ENCODE measurements at places on chromosomes 2 and 18. TPM values are rescaled to one million over a fixed set of nuclear protein-coding genes. Genes with fewer than 3 reads are reported as not detected.
A peak's percentile ranks its signal among the peaks of the same experiment; 100 is the strongest.

DNA sequence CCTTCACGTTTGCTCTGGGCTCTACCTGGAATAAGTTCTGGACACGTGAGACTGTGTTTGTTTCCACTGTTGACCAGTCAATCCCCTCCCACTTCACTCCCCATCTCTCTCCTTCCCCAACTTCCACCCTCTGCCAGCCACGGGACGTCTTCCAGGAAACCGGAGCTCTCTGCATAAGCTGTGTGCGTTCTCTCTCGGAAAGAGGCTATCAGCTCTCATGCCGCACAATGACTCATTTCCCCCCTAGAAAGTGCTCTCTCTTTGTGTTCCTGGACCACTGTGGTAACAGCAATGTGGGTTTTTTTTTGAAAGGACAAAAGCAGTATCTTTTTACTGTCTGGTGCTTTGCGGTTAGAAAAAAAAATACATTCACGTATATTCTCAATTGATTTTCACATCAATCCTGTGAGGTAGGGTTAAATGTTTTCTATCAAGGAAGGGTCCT, 10.2 kb downstream of the PROKR1 start:
- H3K4me1 ChIP-seq = no peaks in the 10 kb centered on the region
- no peaks in the 10 kb centered on the region for H3K36me3 ChIP-seq
- H3K27ac ChIP-seq = no peak overlapping the region
- no peak for DNase-seq
- no peak overlapping the region for H3K4me3 ChIP-seq

GRCh38 chr2:74554820-74555531, 456 bp downstream of the DOK1 start:
- H3K27me3 ChIP-seq = no peaks in the 10 kb centered on the region
- peak overlapping the region; percentile 53 for H3K27ac ChIP-seq
- peak; percentile 56 for DNase-seq
- H3K4me1 ChIP-seq = no peaks in the 10 kb centered on the region
- no peaks in the 10 kb centered on the region for H3K36me3 ChIP-seq
- H3K4me3 ChIP-seq = peak overlapping the region; percentile 53

DNA sequence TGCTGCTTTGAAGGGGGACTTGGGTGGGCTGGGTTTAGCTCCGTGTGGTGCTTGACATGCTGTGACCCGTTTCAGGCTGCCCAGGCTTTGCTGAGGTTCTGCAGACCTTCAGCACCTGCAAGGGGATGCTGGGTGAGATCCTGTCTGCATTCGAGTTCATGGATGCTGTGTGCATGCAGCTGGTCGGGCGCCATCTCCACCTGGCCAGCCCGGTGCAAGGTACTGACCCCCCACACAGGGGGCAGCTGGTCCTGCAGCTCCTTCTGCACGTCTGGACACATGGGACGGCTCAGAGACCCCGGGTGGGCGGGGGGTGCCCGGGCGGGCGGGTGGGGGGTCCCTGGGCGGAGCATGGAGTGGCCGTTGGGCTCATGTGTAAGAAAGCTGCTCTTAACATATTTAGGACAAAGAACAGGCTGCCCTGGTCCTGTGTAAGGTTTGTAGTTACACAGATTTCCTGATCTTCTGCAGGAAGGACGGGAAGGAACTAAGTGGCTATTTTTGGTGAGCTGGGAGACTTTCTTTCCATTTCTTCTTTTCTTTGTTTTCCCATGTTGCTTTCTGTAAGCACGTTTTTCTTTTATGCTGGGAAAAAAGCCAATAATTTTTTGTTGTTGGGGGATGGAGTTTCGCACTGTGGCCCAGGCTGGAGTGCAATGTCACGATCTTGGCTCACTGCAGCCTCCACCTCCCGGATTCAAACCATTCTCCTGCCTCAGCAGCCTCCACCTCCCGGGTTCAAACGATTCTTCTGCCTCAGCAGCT, 15.8 kb downstream of the D2HGDH start:
- no peaks in the 10 kb centered on the region for H3K27me3 ChIP-seq
- no peaks in the 10 kb centered on the region for H3K36me3 ChIP-seq
- H3K27ac ChIP-seq = no peak overlapping the region
- no peak overlapping the region for H3K4me3 ChIP-seq

DNA sequence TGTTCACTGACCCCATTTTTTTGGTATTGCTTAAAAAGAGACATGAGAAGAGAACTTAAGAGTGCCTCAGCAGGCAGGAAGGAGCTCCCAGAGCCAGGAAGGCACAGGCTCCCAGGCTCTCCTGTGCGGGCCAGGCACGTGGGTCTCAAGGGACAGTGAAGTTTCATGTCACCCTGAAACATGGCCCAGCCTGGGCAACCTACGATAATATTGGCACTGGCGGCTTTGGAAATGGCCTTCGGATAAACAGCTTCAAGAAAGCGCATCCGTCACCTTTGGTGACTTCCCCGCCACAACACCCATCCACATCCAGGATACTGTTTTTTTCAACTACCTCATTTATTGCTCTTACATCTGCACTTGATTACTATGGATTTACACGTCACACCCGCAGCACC, 30.5 kb downstream of the PXDN start:
- H3K36me3 ChIP-seq = no peaks in the 10 kb centered on the region
- no peak overlapping the region for H3K4me3 ChIP-seq
- no peak for DNase-seq
- peak overlapping the region; percentile 56 for H3K27ac ChIP-seq

DNA sequence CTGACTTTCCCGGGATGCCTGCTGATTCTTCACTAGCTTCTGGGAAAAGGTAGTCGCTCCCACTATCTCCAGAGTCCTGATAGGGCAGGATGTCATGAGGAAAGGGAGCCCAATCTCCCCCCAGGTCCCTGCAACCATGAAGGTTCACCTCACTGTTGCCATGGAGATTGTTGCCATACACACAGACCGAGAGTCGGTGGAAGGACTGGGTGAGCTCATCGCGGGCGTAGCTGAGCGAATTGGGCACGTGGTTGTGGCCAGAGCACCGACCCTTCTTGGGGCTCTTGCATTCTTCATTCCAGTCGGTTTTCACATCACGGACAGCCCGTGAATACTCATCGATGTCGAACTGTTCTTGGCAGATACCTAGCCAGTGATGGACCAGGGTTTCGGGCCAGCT, 97.4 kb downstream of the MEP1B start:
- no peak for DNase-seq
- H3K4me3 ChIP-seq = no peak overlapping the region
- no peaks in the 10 kb centered on the region for H3K4me1 ChIP-seq
- no peaks in the 10 kb centered on the region for H3K36me3 ChIP-seq
- no peaks in the 10 kb centered on the region for H3K27me3 ChIP-seq

GRCh38 chr2:216866515-216867095, 6.7 kb upstream of the TNP1 start:
- no peaks in the 10 kb centered on the region for H3K27me3 ChIP-seq
- H3K27ac ChIP-seq = no peak overlapping the region
- H3K4me1 ChIP-seq = peaks cover 10% of the 10 kb centered on the region
- DNase-seq = no peak

DNA sequence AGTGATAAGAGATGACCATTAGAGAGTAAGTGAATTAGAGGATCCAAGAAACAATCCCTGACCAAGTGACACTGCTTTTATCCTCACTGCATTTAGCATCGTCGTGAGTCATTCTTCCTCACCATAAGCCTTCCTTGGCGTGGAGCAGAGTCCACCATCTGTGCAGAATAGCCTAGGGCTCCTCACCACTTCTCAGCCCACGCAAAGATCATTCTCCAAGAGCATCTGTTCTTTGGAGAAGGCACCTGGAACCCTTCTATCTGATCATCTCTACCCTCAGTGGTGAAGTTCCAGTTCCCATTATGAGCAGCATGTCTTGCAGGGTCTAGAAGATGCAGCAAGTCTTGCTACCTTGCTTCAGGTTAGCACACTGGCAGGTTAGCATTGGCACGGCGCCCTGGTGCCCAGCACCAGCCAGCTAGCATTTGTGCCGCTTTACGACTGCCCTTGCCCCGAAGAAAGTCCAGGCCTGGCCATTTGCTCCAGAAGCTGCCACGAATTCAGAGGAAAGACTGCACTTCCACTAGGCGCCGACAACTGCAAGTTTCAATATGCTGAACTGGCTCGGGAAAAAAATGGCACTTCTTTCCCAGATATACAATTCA, 225.8 kb downstream of the TTC32 start:
- no peaks in the 10 kb centered on the region for H3K4me1 ChIP-seq
- H3K27me3 ChIP-seq = no peaks in the 10 kb centered on the region
- H3K36me3 ChIP-seq = no peaks in the 10 kb centered on the region
- no peak overlapping the region for H3K27ac ChIP-seq
- H3K4me3 ChIP-seq = no peak overlapping the region

- DNase-seq = no peak
- no peak overlapping the region for H3K4me3 ChIP-seq
- no peak overlapping the region for H3K27ac ChIP-seq
- no peaks in the 10 kb centered on the region for H3K4me1 ChIP-seq
These were observed 24.1 kb upstream of the ACVR1 start for GRCh38 chr2:157900203-157900602.

DNA sequence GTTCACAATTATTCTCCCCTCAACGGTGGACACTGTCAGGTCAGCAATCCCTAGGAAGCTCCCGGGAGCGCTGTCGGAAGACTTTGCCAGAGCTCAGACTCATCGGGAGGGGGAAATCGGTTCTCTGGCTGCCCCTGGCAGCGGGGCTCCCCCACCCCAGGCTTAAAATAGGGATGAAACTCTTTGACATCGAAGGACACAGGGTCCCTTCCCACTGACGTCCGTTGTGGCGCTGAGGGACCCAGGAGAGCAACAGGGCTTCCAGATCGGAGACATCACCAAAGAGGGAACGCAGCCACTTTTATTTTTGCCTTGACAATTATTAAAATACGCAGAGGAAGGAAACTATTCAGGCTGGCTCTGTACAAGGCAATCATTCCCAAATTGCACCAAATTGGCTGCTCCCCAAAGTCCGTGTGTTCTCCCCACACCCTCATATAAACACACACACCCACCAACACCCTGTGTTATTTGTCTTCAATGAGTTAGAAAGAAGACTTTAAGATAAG, 249.0 kb downstream of the CDH20 start:
- no peaks in the 10 kb centered on the region for H3K36me3 ChIP-seq
- H3K27ac ChIP-seq = no peak overlapping the region
- peak overlapping the region; percentile 48 for H3K4me3 ChIP-seq

DNA sequence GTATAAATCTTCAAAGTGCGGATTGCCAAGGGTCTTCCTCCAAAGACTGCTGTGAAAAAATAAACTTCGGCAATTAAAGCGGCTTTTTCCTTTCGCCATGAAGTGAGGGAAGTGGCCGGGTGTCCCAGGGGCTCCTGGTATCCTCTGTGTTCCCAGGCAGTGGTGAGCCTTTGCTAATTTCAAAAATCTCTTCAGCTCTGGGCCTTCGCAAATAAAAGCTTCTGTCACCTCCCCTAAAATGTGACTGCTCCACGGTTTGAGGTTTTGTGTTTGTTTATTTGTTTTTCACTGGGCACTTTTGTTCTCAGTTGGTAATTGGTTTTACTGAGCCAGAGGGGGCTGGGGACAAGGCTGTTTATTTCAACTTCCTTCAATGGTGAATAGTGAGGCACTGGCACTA, 270.1 kb upstream of the POU3F3 start:
- H3K27me3 ChIP-seq = no peaks in the 10 kb centered on the region
- no peak overlapping the region for H3K4me3 ChIP-seq
- no peaks in the 10 kb centered on the region for H3K4me1 ChIP-seq
- no peaks in the 10 kb centered on the region for H3K36me3 ChIP-seq
- DNase-seq = no peak

- H3K27ac ChIP-seq = no peak overlapping the region
- DNase-seq = no peak
- H3K27me3 ChIP-seq = no peaks in the 10 kb centered on the region
- no peaks in the 10 kb centered on the region for H3K4me1 ChIP-seq
These were observed 25.5 kb upstream of the CTNNA2 start for GRCh38 chr2:79487399-79487798.

- H3K4me3 ChIP-seq = no peak overlapping the region
- no peak for DNase-seq
- no peaks in the 10 kb centered on the region for H3K4me1 ChIP-seq
- no peak overlapping the region for H3K27ac ChIP-seq
- H3K27me3 ChIP-seq = no peaks in the 10 kb centered on the region
These were observed 34.6 kb downstream of the DNAH6 start for GRCh38 chr2:84550916-84551315.

DNA sequence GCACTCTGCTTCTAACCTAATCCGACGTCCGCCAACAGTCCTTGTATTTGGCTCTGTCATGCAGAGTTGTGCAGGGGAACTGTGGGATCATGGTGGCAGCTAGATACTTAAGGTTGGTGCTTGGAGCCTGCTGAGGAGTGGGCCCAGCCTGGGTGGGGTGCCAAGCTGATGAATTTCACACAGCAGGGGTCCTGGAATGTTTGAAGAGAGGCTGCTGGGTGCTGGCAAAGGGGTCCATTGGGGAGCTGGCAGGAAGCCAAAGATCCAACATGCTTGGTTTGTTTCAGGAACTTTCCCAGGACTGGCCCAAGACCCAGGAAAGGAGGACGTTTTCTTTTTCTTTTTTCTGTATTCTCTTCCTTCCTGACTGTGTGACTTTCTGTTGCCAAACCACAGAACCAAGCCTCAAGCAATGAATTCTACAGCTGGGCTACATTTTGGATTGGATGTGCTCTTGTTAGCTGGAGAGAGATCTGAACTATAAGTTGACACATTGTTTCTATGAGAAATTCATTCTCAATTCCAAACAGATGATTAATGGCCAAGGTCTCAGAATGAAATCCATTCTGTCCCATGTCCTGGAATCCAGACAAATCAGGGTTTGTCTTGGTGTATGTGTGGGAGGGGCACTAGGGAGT, 49.9 kb downstream of the DHRS9 start:
- H3K36me3 ChIP-seq = no peaks in the 10 kb centered on the region
- no peak overlapping the region for H3K4me3 ChIP-seq
- no peaks in the 10 kb centered on the region for H3K4me1 ChIP-seq
- H3K27me3 ChIP-seq = no peaks in the 10 kb centered on the region
- no peak overlapping the region for H3K27ac ChIP-seq

DNA sequence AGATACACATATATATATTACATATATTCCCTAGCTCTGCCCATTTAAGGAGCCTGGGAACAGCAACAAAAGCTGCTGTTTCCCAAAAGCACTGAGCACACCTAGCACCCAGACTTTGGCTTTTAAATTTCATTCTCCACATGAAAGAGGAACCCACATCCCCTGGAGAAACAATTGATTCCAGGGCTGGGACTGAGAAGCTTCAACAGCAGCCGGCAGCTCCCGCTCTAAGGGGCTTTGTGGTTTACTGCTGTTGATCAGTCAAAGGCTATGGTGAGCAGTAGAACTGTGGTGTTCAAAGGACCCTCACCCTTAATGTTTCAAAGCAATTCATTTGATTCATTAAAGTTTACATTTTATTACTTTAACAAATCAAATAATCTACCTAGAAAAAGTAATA, 83.3 kb upstream of the SLC66A3 start:
- no peak for DNase-seq
- no peak overlapping the region for H3K27ac ChIP-seq
- no peak overlapping the region for H3K4me3 ChIP-seq
- H3K4me1 ChIP-seq = no peaks in the 10 kb centered on the region
- no peaks in the 10 kb centered on the region for H3K27me3 ChIP-seq

PSD4 gene
- 38.1 TPM for total RNA-seq

GALNT13 gene
- total RNA-seq = not detected

All from liver (tissue), 10 donors.